Ammon's horn (tissue), 1 donor: ENCODE measurements at places on chromosomes 1 and 21.

DNA sequence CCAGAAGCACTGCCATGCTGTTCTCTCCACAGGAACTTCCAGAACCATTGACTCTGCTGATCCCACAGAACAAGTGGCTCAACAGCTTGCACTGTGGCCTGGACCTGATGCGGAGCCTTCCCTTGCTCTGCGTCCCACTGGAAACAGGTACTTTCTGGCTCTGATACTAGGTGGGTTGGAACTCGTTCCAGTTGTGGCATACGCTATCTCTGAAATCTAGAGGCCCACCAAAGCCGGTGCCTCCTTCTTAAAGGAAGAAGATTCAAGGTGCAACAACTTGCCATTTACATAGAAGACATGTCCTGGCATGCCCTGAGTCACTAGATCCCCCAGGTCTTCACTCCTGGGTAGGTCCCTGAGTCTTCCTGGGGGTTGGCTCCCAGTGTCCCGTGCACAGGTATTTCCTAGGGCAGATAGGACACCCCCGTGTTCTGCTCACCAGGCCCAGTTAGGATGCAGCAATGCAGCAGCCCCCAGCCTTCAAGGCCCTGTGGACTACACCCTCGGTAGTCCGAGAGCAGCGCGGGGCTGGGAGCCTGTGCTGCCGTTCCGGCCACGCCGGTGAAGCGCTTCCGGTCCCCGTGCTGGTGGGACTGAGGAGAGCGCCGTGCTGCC, 10.8 kb upstream of the PCBP3 start:
- no peak for DNase-seq

GRCh38 chr1:64471218-64472039, 1.5 kb downstream of the CACHD1 start:
- DNase-seq, result no peak

DNA sequence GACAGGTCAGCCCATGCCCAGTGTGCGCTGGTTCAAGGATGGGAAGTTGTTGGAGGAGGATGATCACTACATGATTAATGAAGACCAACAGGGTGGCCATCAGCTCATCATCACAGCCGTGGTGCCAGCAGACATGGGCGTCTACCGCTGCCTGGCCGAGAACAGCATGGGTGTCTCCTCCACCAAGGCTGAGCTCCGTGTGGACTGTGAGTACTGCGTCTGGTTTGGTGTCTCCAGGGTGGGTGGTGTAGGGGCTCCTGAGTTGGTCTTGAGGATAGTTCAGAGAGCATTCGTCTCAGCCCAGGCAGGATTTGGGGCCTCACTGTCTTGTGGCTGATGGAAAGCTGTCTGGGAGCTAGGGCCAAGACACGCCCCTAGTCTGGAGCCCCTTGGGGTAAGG, 83.2 kb downstream of the TRIM11 start:
- DNase-seq, result no peak

- no peak for DNase-seq
These were observed 14.9 kb downstream of the TTC34 start for GRCh38 chr1:2786329-2787162.

- DNase-seq, result no peak
These were observed 6.1 kb upstream of the ADORA1 start for GRCh38 chr1:203121186-203122015.

DNA sequence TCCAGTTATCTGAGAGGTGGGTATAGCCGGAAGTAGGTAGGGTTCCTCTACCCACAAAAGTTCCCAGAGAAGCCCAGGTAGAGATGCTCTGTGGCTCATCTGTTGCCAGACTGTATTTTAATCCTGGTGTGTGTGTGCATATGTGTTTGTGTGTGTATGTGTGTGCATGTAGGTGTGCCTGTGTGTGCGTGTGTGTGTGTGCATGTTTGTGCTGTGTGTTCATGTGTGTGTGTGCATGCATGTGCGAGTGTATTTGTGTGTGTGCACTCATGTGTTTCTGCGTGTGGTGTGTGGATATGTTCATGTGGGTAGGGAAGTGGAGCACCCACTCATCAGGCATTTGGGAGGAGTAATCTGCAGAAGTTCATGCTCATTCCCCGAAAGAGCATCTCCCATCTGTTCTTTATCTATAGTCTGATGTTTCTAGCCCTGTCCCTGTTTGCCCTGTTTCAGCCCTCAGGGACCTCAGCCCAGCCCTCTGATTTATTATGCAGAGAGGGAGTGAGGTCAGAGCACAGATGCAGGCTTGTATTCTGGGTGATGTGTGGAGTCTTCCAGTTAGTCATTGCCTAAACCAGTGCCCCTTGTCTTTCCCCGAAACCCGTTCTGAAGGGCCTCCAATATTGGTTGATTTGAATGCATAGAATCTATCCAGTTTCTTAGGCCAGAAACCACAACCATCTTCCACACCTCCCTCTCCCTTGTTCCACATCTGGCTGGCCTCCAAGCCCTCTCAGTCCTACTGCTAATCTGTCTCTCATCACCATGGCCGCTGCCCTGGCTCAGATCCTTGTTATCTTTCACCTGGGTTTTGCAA, 69.1 kb downstream of the DISC1 start:
- DNase-seq, result peak; percentile 70

DNA sequence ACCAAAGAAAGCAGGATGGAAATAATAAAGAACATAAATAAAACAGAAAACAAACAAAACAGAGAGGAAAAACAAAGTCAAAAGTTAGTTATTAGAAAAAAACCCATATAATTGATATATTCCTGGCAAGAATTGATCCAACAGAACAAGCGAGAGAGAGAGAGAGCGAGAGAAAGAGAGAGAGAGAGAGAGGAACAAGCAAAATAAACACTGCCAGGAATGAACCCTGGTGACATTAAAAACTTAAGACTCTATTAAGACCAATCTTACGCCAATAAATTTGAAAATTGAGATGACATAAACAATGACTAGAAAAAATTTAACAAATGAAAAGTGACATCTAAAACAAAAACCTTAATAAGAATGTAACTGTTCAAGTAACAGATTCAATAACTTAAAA, 64.1 kb downstream of the COP1 start:
- no peak for DNase-seq

DNA sequence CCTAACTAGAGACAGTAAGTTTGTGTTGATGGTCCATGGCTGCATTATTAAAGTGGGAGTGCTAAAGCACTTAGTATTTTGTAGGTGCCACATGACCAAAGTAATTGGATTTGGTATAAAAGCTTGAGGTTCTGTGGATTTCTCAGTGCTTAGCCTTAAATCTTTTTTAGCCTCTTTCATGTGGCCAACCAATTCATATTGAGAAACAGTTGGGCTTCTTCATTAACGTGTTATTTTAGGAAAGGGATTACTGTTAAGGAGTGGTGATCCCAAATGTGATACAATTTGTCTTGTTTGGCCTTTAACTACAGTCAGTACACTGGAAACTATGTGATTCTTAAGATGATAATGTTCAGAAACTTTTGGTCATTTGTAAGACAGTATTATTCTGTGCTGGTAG, 25.5 kb downstream of the MAN1A2 start:
- DNase-seq, result no peak

DNA sequence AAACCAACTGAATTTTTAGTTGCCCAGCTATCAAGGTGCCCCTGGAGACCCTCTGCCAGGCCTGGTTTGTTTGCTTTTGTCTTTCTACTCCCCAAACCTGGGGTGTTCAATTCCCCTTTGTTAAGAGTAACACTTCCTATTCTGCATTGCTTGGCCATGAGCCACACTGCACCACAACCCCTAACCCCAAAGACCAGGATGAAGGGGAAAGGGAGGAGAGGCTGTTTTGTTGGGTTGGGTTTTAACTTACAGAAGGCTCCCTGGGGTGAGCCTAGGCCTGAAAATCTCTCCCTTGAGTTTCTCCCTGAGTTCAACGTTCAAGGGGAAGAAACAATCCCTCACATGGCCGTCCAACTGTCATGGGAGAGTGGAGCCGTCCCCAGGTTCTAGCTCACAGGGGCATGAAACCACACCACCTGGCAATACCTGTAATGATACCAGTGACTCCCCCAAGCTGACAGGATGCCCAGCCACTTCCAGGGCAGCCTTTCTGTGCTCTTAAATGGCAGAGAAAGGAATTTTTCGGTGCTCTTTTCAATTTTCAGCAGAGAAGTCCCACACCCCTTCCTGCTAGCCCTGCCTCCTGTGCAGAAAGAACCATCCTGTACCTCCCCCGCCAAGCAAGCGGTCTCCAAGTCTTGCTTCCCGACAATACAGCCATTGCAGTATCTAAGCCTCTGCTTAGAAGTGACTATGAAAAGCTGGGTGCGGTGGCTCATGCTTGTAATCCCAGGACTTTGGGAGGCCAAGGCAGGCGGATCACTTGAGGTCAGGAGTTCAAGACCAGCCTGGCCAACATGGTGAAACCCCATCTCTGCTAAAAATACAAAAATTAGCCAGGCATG, 14.9 kb downstream of the SLC45A3 start:
- no peak for DNase-seq

GRCh38 chr1:237791592-237791991, 99.1 kb downstream of the ZP4 start:
- no peak for DNase-seq

GRCh38 chr1:226002667-226003501, 3.7 kb upstream of the SDE2 start:
- peak; percentile 54 for DNase-seq

DNA sequence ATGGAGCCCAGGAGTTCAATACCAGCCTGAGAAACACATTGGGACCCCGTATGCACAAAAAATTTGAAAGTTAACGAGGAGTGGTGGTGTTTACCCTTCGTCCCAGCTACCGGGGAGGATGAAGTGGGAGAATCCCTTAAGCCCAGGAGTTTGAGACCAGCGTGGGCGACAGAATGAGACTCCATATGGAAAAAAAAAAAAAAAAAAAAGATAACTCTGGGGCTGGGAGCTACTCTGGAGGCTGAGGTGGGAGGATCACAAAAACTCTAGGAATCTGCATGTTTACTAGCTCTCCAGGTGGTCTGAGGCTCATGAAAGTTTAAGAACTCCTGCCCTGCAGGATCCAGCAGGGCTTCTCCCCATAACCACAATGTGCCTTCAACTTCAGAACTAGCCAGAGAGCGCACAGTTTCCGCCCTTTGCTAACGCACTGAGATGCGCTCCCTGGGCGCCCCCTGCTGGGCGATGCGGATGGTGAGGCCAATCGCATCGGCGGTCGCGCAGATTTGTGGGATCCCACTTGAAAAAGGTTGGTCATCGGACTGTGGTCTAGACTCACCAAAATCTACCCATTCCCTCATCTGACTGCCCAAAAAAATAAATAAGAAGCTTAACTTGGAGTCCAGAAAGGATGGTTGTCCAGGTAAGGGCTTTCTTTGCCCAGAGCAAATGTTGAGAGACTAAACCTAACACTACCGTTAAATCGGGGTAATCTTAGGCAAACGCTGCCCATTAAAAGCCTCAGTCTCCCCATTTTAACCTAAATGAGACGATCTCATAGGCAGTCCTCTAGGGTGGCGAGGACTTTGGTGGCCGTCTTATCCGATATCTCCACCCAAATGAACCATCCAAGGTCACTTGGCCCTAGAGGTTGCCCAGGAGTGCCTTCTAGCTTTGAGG, 8.8 kb downstream of the ZNF683 start:
- DNase-seq, result peak; percentile 60

- no peak for DNase-seq
These were observed 46.0 kb upstream of the FOXO6 start for GRCh38 chr1:41315146-41315822.

GRCh38 chr1:243712941-243713340, 137.1 kb downstream of the AKT3 start:
- no peak for DNase-seq

GRCh38 chr1:223776075-223776814, 63.9 kb downstream of the CAPN2 start:
- DNase-seq, result no peak

GRCh38 chr1:208977638-208978256, 605.8 kb upstream of the CAMK1G start:
- DNase-seq, result no peak

DNA sequence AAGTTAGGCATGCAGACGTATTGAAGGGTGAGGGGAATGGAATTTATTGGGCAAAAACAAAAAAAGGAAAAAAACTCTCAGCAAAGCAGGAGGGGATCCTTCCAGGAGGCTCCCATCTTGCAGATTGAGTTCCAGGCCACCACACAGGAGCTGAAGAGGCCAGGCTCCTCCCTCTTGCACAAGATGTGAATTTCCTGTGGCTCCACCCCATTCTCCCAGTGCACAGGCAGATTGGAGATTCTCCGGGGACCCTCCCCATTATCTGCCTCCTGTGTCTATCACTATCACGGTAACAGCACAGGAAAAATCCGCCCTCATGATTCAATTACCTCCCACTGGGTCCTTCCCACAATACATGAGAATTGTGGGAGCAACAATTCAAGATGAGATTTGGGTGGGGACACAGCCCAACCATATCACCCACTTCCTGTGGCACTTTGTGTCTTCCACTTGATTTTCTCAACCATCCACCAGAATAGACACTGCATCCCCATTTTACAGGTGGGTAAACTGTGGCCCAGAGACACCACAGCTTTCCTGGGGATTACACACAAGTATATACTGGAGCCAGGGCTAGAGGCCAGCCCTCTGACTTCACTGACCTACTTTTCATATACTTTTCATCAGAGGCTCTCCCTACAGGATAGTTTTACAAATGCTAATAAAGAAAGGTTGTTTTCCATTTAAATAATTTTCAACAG, 18.9 kb upstream of the COL6A1 start:
- DNase-seq, result no peak

DNA sequence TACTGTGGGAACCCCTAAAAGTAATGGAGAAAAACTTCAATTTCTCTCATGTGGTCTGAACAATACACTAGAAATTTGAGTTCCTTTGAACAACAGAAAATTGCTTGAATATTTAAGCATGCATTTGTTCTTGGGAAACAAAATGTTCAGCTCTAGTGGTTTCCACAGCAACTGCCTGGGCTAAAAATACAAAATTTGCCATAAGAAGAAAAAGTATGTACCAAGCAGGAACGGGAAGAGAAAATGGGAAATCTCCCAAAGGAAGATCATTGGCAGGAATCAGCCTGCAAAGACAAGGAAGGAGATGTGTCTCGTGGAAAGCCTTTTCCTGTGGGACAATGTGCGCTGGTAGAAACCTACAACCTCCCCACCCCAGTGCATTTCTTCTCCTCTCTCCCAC, 119.0 kb upstream of the DPT start:
- peak; percentile 52 for DNase-seq

- no peak for DNase-seq
These were observed 22.5 kb upstream of the MORC3 start for GRCh38 chr21:36297406-36297937.
